Effector memory CD8-positive, alpha-beta T cell (primary cell): ENCODE measurements at places on chromosomes 12 and 14.
A peak's percentile ranks its signal among the peaks of the same experiment; 100 is the strongest.

GRCh38 chr14:89387922-89388685, 28.9 kb downstream of the FOXN3 start:
- no peak for DNase-seq

DNA sequence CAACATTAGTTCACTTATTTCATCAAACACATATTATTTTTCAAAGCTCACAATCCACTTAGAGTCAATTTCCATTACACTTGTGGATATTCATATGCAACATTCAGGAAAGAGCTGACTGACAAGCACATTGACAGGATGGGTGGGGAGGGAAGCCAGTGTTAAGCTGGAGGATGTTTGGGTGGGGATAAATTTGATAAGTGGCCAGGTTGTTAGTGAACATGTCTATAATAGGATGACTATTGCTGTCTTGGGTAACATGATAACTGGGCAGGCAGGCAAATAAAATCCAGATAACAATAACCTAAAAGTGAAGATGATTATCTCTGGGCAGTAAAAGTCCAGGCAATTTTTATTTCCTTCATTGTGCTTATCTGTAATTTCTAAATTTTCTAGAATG, 73.8 kb upstream of the OSBPL8 start:
- DNase-seq: no peak

DNA sequence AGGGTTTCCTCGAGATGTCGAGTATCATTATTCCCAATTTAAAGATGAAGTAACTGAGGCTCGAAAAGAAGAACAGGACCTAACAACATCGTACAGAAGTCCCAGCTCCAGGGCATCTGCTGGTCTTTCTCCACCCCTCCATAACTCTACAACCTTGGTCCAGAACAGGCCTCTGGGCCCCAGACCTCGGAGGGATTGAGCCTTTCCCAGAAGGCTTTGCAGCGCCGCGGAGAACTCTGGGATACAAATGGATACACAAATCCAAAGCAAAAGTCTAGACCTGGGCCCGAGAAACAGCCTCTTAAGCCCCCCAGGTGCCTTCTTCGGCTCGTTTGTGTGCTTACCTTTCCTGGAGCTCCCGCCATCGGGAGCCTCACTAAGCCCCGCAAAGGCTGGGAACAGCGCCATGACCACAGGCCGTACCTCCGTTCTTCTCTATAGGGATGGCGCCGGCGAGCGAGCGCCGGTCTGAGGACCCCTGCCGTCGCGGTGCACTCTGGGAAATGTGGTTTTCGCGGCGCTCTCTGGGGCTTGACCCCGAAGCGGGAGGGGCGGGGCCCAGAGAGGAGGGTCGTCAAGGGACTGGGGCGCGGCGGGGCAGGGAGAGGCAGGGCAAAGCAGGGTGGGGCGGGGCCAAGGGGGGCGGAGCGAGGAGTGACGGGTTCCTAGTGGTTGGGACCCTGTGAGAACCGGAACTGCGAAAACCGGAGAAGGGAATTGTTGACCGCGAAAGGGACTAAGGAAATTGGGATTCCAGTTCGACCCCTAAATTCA, at the start of gene NRDE2:
Gene NRDE2, minus strand, starts transcription at position 445 of the 774 bp plus-strand sequence. Its CDS starts 37 bp downstream, at position 408.
- peak; percentile 82 for DNase-seq

- DNase-seq: no peak
Measured at GRCh38 chr14:79018836-79019235, 848.7 kb downstream of the NRXN3 start.

DNA sequence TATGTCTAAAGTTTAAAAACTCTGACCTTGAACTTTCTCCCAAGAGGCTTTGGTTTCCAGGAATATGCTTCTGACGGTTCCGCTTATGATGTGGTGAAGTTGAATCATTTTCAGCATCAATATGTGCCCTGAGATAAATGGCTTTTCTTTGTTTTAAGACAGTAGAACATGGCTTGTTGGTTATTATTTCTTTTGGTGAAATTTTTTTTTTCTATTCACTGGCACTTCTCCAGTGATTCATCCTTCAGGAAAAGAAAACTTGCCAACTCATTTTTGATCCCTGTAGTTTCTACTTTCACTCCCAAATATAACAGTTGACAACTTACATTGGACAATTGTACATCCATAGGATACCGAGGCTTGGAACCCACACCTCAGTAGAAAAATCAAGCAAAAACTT, 1301.2 kb upstream of the FLRT2 start:
- no peak for DNase-seq

DNA sequence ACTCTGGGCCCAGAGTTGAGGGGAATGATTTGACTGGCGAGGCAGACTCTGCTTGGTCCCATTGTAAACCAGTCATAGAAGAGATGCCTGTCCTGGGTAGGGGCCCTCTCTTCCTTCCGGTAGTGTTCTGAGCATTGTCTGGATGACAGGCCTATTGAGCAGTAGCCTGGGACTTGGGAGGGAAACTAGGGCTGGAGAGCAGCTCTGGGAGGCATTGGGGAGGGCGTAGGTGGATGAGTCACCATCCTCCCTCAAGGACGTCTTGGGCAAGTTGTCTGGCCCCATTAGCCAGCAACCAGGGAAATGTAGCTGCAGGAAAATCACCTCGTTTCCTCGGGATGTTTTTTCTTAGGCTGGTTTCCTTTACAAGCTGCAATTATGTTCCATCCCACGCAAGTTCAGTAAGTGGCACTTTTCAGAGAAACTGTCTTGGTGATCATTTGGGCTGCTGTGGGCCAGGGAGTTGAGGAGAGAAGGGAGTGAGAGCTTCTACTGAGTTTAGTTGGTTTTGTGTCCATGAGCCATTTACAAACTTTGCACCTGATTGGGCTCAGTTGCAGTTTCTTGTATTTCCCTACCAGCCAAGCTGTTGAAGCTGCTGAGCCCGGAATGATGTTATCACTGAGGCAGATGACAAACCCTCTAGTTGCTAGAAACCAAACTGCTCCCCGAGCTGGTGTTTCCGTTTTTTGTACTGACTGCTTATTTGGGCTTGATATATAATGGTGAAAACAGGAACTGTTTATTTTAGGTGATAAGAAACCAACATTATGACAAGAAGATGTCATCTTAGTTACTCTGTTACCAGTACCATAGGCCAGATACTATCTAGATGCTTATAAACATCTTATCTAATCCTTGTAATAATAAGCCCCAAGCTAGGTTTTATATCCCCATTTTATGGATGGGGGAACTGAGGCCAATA, 147.6 kb downstream of the CHST11 start:
- peak; percentile 17 for DNase-seq

DNA sequence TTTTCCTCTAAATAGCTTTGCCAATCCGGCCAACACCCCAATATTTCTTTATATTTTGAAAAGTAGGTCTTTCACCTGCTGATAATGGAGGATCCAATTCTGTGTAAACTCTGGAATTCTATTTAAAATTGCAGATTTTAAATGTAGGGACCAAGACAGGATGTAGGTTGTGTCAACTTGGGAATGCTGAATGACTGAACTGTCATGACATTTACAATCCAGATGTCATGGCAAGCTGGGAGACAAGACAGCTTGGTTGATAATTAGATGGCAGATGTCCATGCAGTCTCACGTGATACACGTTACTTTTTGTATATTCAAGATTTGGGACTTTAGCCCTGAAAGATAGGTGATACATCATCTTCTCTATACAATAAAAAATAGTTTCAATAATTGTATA, 477.2 kb downstream of the DIO2 start:
- no peak for DNase-seq

DNA sequence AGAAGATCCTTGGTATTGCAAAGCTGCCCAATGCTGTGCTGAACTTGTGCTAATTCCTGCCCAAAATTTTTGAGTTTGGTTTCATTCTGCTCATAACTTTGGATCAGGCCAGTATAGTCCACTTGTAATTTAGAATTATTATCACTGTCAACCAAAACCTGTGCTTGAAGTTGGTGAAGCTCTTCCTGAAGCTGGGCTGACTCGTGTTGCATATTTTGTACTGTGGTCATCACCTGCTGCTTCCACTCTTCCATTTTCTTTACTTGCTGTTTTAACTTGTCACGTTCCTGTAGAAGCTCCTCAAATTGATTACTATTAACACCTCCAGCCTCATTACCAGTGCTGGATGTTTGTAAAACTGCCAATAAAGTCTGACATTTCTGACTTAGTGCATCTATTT, 35.8 kb downstream of the TRIP11 start:
- no peak for DNase-seq

GRCh38 chr14:80627745-80628144, 313.8 kb downstream of the CEP128 start:
- no peak for DNase-seq

DNA sequence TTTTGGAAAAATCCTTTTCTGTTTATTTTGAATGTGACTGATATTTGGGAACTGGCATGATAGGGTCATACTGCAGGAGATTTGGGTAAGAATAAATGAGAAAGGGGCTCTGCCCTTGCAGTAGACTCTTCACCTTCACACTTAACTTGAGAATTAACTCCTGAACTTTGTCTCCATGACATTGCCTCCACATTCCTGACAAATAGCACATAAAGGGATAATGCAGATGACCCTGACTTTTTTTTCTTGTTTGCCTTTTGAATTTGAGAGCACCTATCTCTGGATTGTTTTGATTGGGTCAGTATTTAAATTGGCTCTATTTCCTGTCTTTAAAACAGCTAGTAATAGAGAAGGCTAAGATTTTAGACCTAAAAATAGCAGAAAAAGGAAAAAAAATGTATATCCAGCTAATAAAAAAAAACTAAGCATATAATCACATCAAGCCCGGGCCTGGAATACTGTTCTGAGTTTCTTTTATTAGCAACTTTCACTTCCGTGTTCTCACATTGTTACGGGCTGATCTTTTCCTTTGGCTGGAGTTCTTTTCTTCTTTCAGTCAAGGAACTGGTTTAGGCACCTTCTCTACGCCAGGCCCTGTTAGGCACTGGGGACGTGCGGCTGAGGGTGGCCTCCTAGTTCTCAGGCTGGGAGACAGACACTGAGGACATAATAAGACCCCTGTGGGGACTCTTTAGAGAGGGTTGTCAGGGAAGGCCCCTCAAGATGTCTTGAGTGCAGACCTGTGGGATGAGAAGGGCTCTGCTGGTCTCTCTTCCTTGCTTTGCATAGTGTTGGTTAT, 53.1 kb upstream of the GNPNAT1 start:
- DNase-seq: no peak

DNA sequence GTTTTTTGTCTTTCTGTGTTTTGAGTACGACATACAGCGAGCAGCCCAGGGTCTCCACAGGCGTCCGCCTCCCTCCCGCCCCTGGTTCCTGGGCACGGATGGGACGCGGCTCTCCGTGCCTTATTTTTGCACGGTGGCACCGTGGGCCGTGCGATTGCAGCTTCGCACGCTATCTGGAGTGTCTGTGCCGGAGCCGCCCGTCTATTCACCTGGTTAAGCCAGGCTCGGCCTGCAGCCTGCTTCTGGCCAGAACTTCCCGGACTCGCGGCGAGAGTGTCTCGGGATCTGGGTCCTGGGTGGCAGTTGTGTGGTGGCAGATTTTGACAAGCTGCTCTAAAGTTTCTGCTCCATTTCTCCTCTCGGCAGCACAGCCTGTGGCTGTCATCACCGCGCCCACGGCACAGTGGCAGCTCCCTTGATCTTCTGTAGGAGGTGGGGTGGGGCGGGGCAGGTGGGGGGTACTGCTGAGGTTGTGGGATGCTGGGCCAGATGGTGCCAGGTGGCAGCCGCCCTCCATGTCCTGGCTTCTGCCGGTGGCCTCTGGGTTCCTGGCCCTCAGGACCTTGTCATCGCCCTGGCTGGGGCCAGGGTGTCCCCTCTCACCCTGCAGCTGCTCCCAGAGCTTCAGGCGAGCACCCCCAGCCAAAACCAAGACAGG, 2.9 kb downstream of the MMP17 start:
- no peak for DNase-seq

GRCh38 chr12:643475-644302, 19.6 kb downstream of the NINJ2 start:
- no peak for DNase-seq

DNA sequence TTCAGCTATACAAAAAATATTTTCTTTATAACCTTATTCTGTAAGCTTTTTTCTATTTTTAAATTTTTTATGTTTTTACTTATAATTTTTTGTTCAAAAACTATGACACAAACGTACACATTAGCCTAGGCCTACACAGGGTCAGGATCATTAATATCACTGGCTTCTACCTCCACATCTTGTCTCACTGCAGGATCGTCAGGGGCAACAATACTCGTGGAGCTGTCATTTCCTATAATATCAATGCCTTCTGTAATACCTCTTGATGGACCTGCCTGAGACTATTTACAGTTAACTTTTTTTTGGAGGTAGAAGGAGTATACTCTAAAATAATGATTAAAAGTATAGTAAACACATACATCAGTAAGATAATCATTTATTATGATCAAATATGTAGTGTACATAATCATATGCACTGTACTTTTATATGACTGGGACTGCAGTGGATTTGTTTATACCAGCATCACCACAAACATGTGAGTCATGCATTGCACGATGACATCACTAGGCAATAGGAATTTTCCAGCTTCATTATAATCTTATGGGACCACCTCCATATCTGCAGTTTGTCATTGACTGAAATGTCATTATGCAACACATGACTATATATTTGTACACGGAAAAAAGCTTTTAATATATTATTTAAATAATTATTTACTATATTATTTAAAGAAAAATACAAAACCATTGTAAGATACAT, 18.5 kb upstream of the PMCH start:
- no peak for DNase-seq

GRCh38 chr12:58481811-58482210, 438.5 kb downstream of the LRIG3 start:
- DNase-seq: no peak

GRCh38 chr12:88391556-88391955, 188.7 kb downstream of the KITLG start:
- DNase-seq: no peak

- DNase-seq: no peak
Measured at GRCh38 chr14:21093769-21094681, 4.4 kb downstream of the ZNF219 start.

- no peak for DNase-seq
Measured at GRCh38 chr14:34623506-34623905, 6.4 kb downstream of the SNX6 start.

GRCh38 chr14:61119006-61119405, 138.0 kb downstream of the SLC38A6 start:
- no peak for DNase-seq

- DNase-seq: no peak
Measured at GRCh38 chr12:114668151-114668885, 15.7 kb downstream of the TBX3 start.

DNA sequence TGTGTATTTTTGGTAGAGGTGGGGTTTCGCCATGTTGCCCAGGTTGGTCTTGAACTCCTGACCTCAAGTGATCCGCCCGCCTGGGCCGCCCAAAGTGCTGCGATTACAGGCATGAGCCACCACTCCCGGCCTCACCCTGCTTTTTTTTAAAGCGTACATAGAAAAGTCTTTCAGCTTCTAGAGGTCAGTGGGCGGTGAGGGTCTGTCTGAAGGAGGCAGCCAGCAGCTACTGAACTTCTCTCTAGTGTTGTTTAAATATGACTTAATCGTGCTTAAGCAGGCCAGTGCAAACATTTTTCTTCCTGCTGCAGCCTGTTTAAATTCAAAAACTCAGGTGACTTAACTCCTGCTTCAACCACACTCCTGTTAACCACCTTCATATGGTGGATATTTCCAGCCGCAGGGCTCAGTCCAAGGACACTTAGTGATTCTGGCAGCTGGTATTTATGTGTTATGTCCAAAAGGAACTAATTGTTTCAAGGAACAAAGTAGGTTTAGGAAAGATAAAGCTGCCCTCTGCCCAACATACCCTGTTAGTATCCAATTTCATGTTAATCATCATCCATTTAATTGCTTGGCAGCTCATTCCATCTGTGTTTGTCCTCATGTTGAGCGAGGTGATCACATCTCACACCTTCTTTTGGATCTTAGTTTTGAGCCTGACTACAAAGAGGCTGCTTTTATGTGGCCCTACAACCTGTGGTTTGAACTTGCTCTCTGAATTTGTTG, 2.0 kb downstream of the PRKAB1 start:
- DNase-seq: no peak

- DNase-seq: no peak
Measured at GRCh38 chr14:101835566-101835965, 74.1 kb downstream of the PPP2R5C start.

GRCh38 chr12:2456122-2456812, 338.5 kb upstream of the FKBP4 start:
- no peak for DNase-seq
